ENCODE measurements at places on chromosomes 1 and 21. TPM values are rescaled to one million over a fixed set of nuclear protein-coding genes. Genes with fewer than 3 reads are reported as not detected.

The MMP23B gene
- total RNA-seq, result 3.0 TPM

The OLIG2 gene
- total RNA-seq, result not detected

The RBM11 gene
- total RNA-seq, result 18.7 TPM

The SMIM1 gene
- total RNA-seq, result 1.8 TPM

DNA sequence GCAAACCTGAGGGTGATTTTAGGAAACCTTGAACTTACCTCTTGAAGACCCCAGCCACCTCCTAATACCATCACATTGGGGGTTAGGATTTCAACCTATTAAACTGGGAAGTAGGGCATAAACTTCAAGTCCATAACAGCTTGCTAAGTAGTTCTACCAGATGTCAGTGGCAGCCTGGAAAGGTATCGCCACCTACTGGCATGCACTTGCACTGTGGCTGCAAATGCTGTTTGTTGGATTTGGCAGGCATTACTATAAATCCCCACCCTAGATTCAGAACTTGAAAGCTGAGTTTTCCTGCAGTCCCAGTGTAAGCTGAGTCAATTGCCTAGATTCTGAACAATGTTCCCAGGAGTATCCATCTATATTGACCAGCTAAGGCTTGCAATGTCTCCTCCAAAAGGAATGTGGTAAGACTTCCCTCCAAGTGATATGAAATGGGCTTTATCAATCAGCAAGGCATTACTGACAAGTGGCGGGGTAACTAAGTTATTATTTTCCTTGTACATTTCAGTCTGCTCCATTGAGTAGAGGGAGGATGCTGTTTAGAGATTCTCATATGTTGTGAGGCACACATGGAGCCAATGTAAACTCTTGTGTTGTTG is 474.5 kb downstream of the PTPRC start:
- H3K36me3 ChIP-seq, result no peaks in the 10 kb centered on the region
- peak; percentile 41 for DNase-seq
- H3K4me3 ChIP-seq, result no peak overlapping the region
- H3K4me1 ChIP-seq, result no peaks in the 10 kb centered on the region
- H3K27ac ChIP-seq, result no peak overlapping the region

DNA sequence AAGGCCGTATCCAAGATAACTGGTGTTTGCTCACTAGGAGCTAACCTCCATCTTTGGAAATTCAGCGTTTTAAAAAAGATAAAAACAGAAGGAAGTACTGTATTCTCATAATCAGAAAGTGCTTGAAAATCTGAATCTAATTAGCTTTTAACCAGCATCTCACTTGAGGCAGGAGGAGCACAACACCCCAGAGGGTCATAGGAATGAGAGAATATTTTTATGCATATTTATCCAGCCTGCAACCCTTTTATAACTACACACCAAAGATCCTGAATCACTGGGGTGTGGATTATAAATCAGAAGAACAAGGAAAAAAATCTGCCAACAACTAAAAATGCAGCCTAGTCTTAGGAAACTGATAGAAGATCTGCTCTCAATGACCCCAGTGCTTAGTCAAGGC is 68.0 kb upstream of the PTCH2 start:
- no peaks in the 10 kb centered on the region for H3K4me1 ChIP-seq
- no peak overlapping the region for H3K4me3 ChIP-seq
- H3K27ac ChIP-seq, result no peak overlapping the region
- no peaks in the 10 kb centered on the region for H3K27me3 ChIP-seq

GRCh38 chr1:244074559-244075171 is 23.6 kb downstream of the ZBTB18 start:
- peaks cover 39% of the 10 kb centered on the region for H3K4me1 ChIP-seq
- H3K27ac ChIP-seq, result peak overlapping the region; percentile 67
- H3K27me3 ChIP-seq, result no peaks in the 10 kb centered on the region

DNA sequence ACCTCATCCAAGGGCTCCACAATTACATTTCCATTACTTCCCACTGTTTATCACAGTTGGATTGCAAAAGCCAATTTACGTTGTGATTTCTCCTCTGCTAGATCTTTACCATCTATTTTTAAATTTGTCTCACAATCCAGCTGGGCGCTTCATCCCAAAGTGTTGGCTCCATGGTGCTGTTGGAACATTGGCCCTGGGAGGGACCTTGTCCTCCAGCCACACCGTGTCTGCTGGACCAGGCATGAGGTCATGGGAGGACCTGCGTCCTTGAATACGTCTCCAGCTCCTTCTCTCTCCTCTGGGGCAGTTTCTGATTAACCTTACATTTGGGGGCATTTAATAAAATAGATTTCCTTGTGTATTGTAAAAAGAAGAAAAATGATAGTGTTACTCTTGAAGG is 125.4 kb downstream of the KCNJ6 start:
- no peaks in the 10 kb centered on the region for H3K36me3 ChIP-seq
- no peaks in the 10 kb centered on the region for H3K4me1 ChIP-seq
- H3K4me3 ChIP-seq, result no peak overlapping the region
- DNase-seq, result no peak

DNA sequence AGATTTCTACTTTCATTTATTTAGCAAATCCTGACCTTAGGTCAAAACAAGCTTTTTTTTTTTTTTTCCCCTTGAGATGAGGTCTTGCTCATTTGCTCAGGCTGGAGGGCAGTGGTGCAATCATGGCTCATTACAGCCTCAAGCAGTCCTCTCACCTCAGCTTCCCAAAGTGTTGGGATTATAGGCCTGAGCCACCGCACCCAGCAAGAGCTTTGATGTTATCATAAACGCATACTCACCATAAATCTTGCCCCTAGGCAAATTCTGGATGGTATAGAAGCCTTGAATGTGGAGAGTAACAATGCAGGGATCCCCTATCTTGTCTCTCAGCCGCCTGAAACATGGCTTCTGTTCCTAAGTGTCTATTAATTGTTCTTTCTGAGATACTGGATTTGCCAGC is 24.8 kb upstream of the CLDN8 start:
- no peaks in the 10 kb centered on the region for H3K27me3 ChIP-seq
- no peaks in the 10 kb centered on the region for H3K36me3 ChIP-seq
- no peak overlapping the region for H3K4me3 ChIP-seq

- no peak overlapping the region for H3K4me3 ChIP-seq
- H3K4me1 ChIP-seq, result peaks cover 1% of the 10 kb centered on the region
- H3K27ac ChIP-seq, result no peak overlapping the region
- no peaks in the 10 kb centered on the region for H3K36me3 ChIP-seq
Observed at GRCh38 chr1:201089596-201089995, 22.6 kb downstream of the CACNA1S start.

DNA sequence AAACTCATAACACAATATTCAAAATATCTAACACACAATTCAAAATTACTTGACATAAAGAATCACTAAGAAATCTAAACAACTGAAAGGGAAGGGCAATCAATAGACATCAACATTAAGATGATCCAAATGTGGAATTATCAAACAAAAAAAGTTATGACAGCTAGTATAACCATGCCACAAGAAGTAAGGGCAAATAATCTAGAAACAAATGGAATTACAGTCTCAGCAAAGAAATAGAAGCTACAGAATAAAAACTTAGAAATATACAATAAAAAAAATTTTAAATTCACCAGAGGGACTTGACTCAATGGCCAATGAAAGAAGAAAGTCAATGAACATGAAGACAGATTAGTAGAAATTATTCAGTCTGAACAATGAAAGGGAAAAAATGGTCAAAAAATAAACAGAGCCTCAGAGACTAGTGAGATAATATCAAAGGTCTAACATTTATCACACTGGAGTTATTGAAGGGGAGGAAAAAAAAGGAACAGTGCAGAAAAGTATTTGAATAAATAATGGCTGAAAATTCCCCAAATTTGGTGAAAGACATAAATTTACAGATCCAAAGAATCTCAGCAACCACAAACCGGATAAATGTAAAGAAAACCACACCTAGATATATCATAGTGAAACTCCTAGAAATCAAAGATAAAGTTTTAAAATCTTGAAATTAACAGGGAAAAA is 41.8 kb downstream of the BARHL2 start:
- H3K4me3 ChIP-seq, result no peak overlapping the region
- DNase-seq, result no peak
- H3K27me3 ChIP-seq, result no peaks in the 10 kb centered on the region
- no peaks in the 10 kb centered on the region for H3K36me3 ChIP-seq
- no peaks in the 10 kb centered on the region for H3K4me1 ChIP-seq
- H3K27ac ChIP-seq, result no peak overlapping the region

DNA sequence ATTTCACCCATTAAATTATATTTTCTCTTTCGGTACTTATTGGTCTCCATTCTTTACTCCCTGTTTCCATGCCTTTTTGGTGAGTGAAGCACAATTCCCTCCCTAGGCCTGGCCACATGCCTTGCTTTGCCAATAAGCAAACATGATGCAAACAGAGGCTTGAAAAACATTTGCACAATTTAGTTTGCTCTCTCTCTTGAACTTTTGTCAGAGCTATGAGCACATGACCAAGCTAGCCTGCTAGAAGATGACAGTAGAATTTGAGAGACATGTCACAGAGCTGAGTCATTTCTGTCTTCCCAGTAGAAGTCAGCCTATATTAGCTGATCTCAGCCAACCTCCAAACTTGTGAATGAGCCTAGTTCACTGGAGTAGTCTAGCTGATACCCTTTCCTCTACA is 24.6 kb downstream of the ANGPTL3 start:
- H3K36me3 ChIP-seq, result no peaks in the 10 kb centered on the region
- H3K27me3 ChIP-seq, result no peaks in the 10 kb centered on the region
- no peak for DNase-seq
- no peaks in the 10 kb centered on the region for H3K4me1 ChIP-seq
- H3K27ac ChIP-seq, result no peak overlapping the region
- H3K4me3 ChIP-seq, result no peak overlapping the region

DNA sequence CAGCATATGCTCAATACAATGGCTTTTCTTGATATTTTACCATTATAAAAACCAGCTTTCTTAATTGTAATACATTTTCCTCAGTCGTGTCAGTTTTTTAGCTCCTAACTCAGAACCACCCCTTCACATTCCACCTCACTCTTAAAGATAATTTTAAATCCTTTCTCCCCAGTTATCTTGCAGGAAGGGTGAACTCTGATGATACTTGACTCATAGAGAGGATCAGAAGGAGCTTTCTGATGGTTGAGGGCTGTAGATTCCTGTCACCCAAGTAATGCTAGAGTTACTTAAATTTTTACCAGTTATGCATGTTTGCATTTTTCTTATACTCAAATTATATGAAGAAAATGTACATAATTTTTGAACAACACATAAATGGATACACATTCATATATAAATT is 233.7 kb downstream of the NCAM2 start:
- H3K4me1 ChIP-seq, result no peaks in the 10 kb centered on the region
- H3K27me3 ChIP-seq, result no peaks in the 10 kb centered on the region
- H3K27ac ChIP-seq, result no peak overlapping the region

DNA sequence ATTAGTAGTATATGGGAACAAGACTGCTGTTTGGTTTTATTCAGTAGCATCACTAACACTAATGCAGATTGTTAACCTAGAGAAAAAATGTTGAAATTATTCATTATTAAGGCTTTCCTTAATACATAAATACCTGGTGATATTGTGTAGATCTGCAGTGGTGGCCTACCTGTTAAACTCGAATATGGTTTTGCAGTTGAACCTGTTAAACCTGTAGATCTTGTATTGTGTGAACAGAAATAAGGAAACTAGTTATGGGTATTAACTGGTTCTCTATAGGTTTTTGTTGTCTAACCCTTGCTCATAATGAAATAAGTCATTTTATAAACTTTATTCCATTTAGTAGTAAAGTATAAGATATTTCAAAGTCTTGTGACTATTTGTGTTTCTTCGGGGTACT is 23.9 kb downstream of the PKN2 start:
- no peaks in the 10 kb centered on the region for H3K27me3 ChIP-seq
- no peak for DNase-seq
- no peaks in the 10 kb centered on the region for H3K4me1 ChIP-seq
- H3K4me3 ChIP-seq, result no peak overlapping the region

- no peaks in the 10 kb centered on the region for H3K27me3 ChIP-seq
- H3K4me1 ChIP-seq, result peaks cover 10% of the 10 kb centered on the region
- no peaks in the 10 kb centered on the region for H3K36me3 ChIP-seq
Observed at GRCh38 chr1:209723756-209724693, 19.4 kb downstream of the HSD11B1 start.
